KG1 (cell line): ENCODE measurements at places on chromosomes 16 and 17.

GRCh38 chr16:86213437-86214205 lies 296.7 kb upstream of the FOXF1 start:
- DNase-seq, result no peak

DNA sequence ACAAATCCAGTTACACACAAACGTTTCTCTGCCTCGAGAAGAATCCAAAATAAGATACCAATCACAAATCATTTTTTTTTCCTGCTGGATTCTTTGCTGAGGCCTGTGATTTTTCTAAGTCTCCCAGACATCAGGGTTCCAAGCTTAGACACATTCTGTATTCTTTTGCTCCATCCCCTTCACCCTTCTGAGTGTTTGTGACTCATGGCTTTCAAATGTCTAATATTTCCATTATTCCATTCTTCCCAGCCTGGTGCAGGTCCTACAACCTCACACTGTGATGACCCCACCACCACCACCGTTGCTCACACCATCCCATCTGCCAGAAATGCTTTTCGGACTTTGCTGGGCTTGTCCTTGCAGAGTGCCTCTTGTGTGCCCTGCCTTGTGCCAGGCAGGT lies 480.1 kb downstream of the SOX9 start:
- DNase-seq, result no peak

GRCh38 chr17:14373614-14374259 lies 72.9 kb downstream of the HS3ST3B1 start:
- no peak for DNase-seq

DNA sequence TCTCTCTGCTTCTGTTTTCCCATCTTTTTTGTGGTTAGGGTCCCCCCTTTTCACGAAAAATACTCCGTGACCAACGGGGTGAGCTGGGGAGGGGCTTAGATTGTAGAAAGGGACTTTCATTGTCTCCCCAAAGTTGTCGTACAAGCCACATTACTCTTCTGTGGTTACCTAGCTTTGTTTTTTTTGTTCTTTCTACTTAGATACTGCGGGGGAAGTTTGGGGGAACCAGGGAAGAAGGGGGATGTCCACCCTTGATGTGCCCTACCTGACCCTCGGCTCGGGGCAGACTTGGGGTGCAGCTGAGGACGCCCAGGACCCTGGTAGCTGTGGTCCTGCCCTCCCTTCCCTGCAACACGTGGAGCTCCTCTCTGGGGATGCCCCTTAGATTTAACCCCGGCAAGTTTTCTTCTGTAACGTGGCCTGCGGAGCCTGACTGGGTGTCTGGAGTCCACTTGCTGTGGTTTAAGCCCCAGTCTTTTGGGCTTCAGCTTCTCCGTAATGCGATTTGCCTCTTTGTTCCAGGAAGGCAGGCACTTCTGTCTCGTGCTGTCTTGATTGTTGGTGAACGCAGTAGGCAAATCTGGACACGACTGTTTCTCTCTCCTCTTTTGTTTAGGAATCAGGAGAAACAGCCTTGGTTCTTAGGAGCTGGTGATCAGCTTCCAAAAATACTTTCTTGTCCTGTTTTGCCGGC lies 892 bp downstream of the ABCC1 start:
- DNase-seq, result no peak

GRCh38 chr16:74577882-74578366 lies 29.0 kb downstream of the GLG1 start:
- DNase-seq, result no peak

DNA sequence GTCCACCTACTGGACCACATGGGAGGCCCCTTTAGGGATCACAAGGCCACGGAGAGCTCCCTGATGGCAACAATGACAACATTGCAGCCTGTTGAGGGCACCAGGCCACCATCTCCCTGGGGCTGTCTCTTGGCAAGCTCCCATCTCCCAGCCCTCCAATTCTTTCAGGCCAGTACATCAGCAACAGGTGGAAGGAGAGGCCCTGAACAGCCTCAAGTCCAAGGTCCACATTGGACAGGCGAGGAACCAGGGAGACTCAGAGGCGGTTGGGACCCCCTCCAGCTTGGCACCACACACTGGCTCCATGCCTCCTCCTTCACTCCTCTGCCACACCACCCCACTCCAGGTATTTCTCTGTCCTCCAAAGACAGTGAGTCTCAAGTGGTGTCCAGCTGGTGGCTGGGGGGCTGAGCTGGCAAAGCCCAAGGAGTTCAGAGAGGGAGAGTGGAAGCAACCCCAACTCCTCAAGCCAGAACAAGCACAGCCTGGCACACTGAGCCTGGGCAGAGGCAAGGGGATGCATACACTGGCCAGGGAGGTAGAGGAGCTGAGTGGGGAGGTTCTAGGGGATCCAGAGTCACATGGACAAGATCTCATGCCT lies 1.3 kb upstream of the ACAP1 start:
- no peak for DNase-seq

- no peak for DNase-seq
Measured at GRCh38 chr16:50448522-50448921, 79.7 kb upstream of the BRD7 start.

GRCh38 chr17:75762513-75763268 lies 2.3 kb downstream of the GALK1 start:
- DNase-seq, result no peak

GRCh38 chr16:86381491-86381890 lies 128.8 kb upstream of the FOXF1 start:
- DNase-seq, result no peak

- DNase-seq, result no peak
Measured at GRCh38 chr17:39981207-39981741, 667 bp downstream of the PSMD3 start.

- DNase-seq, result no peak
Measured at GRCh38 chr17:78113804-78114785, 14.5 kb downstream of the TMC6 start.

GRCh38 chr17:72989074-72989610 lies 103.3 kb downstream of the SLC39A11 start:
- no peak for DNase-seq

DNA sequence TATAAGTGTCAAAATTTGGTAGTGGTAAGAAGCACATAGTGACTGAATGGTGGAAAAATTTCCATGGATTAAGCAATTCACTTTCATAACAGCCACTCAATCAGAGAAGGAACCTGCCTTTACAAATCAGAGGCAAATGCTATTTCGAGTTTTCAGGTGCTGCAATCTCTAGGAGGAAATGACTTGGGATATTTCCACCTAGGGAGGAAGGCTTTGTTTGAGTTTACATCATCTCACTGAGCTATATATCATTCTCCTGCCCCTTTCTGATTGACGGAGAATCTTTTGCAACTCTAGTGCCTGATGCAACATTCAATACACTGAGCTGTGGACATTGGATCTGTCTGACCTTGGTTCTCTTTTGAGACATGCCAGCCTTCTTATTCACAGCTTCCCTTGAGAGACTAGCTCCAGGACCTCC lies 26.3 kb downstream of the MARCHF10 start:
- DNase-seq, result no peak

- DNase-seq, result no peak
Measured at GRCh38 chr17:2071455-2072281, 16.8 kb downstream of the HIC1 start.

DNA sequence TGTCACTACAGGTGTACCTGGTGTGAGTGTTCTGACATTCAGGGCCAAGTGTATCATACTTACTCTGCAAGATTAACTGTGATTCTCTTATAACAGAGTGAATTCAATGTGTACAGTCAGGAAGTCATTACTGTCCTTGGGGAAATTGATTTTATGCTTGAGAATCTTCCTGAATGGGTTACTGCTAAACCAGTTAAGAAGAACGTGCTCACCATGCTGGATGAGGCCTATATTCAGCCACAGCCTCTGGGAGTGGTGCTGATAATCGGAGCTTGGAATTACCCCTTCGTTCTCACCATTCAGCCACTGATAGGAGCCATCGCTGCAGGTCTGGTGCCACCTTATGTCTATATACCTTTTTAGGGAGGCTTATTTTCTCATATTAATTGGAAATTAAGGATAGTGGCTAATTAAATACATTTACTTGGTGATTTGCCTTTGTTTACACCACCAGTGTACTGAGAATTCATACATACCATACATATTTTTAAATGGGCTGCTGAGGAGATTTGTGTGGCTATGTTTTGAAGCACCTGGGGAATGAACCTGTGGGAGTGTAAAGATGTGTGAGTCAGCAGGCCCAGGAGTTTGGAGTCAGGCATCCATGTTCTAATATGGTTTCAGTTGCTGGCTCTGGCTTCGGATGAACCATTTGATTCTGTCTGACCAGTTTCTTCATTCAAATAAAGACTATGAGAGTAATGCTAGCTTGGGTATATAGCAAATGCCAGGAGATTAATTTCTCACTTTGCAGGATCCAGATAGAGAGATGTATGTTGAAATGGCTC lies 3.1 kb downstream of the ALDH3A2 start:
- DNase-seq, result no peak

- peak; percentile 99 for DNase-seq
Measured at GRCh38 chr16:30657866-30658730, at the start of gene FBRS. Gene FBRS, plus strand, starts transcription at chr16:30658431. Its CDS starts 1,088 bp downstream, at chr16:30659519.

DNA sequence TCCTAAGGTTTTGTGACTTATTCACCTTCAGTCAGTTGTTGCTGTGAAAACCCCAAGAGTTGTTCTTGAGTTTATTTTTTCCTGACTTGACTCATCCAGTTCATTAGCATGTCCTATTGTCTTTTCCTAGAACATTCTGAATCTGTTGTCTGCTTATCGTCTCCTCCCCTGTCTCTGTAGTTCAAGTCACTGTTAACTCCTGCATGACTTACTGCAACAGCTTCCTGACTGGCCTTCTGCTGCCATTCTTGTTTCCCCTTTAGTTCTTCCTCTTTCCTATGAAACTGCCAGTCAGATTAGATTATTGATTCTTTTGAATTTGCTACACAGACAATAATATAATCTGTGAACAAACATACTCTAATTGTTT lies 161.5 kb downstream of the FTO start:
- peak; percentile 63 for DNase-seq

- no peak for DNase-seq
Measured at GRCh38 chr17:7292729-7293128, 1.7 kb downstream of the YBX2 start.

- no peak for DNase-seq
Measured at GRCh38 chr17:4748686-4749085, 9.0 kb upstream of the CXCL16 start.

DNA sequence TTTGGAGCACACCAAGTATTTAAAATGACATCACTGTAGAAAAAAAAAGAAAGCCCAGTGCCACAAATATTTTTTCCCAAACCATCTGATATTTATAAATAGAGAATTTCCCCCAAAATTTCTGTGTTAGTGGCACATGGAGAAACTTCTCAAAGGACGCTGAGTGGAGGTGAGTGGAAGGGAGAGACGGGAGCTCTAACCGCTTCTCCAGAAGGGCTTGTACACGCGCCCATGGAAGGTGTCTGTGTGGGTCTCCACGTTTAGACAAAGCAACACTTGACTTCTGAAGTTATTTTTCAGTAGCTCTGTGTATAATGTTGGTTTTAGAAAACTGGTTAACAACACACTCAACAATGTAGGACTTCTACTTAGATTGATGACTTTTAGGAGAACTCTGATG lies 1.0 kb downstream of the MYOCD start:
- no peak for DNase-seq

GRCh38 chr17:82496529-82497434 lies 22.8 kb upstream of the FOXK2 start:
- DNase-seq, result peak; percentile 83

DNA sequence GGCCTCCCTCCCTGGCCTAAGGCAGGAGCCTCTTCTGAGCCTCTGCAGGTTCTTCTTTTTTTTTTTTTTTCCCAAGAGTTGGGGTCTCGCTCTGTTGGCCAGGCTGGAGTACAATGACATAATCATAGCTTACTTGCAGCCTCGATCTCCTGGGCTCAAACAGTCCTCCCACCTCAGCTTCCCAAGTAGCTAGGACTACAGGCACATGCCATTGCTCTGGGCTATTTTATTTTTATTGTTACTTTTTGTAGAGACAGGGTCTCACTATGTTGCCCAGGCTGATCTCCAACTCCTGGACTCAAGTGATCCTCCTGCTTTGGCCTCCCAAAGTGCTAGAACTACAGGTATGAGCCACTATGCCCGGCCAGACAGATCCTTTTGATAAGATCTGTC lies 32.6 kb downstream of the SBK1 start:
- no peak for DNase-seq

GRCh38 chr17:76151896-76152454 lies 10.9 kb upstream of the FOXJ1 start:
- no peak for DNase-seq

GRCh38 chr16:31223044-31223443 lies 6.1 kb upstream of the PYDC1 start:
- no peak for DNase-seq

DNA sequence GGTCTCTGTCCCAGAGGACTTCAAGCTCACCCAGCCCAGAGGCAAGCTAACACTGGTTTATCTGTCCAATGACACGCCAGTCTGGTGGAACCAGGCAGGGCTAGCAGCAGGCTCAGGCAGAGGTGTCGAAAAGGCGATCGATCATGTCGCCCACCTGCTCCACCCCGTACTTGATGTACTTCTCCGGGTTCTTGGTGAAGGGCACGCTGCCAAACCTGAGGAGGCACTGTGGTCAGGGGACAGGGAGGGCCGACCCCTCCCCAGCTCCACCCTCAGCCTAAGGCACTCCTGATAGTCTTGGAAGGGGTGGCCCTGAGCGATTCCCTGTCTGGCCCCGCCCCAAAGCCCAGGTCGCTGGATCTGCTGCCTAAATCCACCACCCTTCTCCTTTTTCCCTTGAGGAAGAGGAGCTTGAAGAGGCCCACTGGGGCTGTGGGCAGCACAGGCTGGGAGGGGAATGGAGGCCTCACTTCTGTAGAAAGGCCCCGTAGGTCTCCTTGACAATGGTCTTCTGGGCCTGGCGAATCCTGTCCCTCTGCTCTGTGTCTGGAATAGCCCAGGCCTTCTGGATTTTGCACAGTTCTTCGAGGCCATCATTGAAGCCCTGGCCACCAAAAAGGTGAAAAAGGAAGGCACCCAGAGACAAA lies 4.7 kb downstream of the ZACN start:
- DNase-seq, result no peak

DNA sequence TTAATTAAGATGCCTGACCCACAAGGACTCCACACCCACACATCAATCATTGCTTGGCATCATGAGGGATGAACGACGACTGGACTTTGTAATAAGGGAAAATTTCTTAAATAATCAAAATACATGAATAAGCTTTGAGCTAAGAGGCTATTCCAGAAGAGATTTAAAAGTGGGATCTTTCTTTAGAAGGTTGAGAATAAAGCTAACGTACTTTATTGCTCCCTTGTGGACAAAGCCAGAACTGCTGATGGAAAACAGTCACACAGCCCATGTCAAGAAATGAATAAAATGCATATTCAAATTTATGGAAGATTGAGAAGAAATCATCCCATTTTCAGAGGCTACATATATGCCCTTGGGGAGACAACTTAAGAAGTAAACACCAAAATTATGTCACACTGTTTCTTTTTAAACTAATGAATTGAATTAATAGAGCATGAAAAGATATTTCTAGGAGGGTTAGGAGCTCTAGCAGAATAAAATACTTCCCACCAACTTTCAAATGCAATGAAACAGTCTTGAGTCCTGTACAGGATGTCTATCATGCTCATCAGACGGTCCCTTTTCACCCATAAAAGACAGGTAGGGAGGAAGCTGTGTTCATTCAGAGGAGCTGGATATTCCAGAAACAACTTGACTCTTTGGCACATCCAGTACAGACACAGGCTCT lies 60.2 kb upstream of the PHOSPHO1 start:
- peak; percentile 20 for DNase-seq

- DNase-seq, result no peak
Measured at GRCh38 chr17:41602524-41602923, 10.0 kb downstream of the KRT16 start.

- DNase-seq, result no peak
Measured at GRCh38 chr17:81132770-81133723, 32.3 kb upstream of the PVALEF start.

GRCh38 chr16:23424292-23424958 lies 28.6 kb downstream of the COG7 start:
- no peak for DNase-seq

- DNase-seq, result no peak
Measured at GRCh38 chr16:11076259-11077018, 132.1 kb downstream of the CLEC16A start.
